ENCODE measurements at places on chromosomes 7 and 10.

- DNase-seq: no peak
Measured at GRCh38 chr7:14687777-14688176, 214.8 kb downstream of the DGKB start.

DNA sequence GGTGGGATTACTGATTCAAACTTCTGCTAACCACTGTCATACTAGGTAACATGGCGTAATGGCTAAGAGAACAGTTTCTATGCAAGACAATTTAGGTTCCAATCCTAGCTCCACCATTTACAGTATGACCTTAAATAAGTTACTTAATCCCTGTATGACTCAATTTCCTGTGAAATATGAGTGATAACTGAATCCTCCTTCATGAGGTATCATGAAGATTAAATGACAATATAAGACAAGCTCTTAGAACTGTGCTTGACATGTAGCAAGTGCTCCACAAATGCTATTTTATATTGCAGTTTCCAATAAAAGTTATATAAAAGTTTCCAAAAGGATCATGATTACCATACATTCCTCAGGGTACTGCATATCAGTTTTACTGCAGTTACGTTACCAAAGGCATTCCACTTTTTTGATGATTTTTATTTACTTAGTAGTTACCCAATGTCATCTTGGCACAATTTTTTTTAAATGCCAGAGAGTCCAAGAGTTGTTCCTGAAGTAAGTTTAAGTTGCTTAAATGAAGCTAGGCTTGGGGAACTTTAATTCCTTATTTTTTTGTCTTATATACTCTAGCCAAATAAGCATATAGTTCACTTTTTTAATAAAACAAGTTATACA, 7.1 kb downstream of the DOCK4 start:
- DNase-seq: no peak

GRCh38 chr10:31864834-31865518, 63.7 kb downstream of the ARHGAP12 start:
- no peak for DNase-seq

- DNase-seq: no peak
Measured at GRCh38 chr7:71804256-71804655, 607.9 kb downstream of the CALN1 start.

DNA sequence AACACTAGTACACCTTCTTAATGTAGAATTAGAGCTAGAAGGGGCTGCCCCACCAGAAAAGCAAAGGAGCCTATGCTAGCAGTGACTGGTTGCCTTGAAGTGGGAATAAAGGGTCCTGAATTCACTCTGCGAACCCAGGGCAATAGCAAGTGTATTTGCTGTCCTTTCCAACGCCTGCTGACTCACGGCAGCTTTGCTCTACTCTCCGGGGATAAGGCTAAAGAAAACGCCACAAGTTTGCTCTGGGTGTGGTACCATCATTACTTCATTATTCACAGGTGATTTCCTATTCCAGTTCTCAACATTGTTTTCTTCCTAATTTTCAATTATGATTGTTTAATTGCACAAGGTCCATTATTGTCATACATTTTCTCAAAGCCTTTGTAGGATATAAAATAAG, 220.5 kb upstream of the AOAH start:
- no peak for DNase-seq

DNA sequence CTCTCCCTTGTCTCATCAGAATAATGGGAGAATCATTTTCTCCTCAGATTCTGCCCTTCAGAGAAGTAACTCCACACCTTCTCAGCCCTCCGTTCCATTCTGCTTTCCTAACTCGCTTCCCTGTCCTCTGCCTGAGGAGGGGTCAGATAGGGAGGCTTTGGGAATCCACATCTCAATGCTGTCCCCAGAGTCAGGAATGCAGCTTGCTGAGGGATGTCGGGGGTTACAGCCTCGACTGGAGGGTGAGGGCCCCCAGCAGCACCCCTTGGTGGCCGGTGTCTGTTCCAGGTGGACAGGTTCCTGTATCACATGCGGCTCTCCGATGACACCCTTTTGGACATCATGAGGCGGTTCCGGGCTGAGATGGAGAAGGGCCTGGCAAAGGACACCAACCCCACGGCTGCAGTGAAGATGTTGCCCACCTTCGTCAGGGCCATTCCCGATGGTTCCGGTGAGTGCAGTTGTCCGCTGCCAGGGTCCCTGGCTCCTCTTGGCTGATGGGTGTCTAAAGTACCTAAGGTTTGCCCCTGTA, 6.9 kb downstream of the HKDC1 start:
- no peak for DNase-seq

DNA sequence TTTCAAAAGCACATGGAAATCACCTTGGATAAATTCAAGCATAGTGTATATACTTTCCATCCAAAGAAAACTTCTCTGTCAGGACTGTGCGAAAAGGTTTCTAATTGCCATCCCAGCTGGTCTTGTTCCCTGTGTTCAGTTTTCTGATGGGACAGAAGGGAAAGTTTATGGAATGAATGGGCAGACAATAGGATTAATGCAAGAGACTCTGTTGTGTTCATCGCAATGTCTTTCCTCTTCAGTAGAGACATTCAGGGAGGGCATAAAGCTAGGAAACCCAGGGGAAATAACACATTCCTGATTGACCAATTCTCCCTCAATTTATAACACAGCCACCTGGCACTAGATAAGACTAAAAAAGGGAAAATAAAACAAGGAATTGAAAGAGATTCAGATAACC, 78.9 kb downstream of the CACNA2D1 start:
- DNase-seq: no peak

GRCh38 chr7:34158368-34159153, 253.2 kb downstream of the BMPER start:
- no peak for DNase-seq

DNA sequence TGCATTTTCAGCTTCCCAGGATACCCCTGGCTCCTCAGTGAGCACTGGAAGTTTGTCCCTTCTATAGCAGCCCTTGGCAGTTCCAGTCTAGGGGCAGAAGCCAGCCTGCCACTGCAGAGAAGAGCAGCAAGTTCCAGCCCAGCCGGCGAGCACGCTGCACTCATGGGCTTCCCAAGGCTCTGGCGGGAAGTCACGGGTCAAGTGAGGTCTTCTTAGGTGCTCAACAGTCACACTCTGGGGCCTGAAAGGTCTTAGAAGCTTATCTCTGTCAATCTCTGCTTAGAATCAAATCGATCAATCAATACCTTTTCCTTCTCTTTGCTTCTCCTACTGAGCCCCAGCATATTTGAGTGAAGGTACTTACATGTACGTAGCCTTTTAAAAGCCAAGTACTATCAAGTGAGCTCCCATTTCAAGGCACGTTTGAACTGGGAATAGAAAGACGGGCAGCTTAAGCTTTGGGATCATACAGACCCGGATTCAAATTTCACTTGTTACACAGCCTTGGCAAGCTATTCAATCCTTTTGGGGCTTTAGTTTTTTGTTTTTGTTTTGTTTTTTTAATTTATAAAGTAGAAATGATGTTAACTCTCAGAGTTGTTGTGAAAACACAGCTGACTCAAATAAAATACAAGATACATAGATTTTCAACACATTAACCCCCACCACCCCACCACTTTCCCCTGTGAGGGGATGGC, 152.6 kb upstream of the KLF14 start:
- no peak for DNase-seq

GRCh38 chr10:667096-667495, 22.4 kb downstream of the DIP2C start:
- no peak for DNase-seq

- peak; percentile 85 for DNase-seq
Measured at GRCh38 chr7:100583132-100584053, 2.5 kb downstream of the LRCH4 start.

- DNase-seq: no peak
Measured at GRCh38 chr7:42244828-42245227, 7.8 kb upstream of the GLI3 start.

DNA sequence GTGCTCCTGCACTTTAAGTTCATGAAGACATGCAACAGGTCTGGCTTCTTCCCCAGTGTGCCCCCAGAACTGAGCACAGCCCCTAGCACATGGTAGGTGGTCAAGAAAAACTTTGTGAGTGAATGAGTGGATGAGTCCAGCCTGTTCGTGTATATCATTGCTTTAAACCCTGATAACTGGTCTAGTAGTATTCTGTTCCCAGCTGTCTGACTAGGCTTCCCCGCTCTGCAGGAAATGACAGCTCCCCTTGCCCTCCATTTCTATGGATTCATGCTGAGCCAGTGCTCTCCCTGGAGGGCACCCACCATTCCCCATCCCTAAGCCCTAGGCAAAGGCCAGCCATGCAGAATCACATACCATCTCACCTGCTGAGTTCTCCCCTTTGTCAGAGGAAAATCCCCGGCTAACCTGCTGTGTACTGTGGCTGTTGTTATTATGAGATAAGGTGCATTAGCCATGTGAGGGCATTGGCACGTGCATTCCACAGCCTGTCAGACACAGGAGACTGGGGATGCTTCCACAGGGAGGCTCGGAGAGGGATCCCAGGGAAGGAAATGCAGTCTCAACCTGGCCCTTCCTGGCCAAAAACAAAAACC, 698.9 kb downstream of the GRID1 start:
- DNase-seq: no peak

- DNase-seq: no peak
Measured at GRCh38 chr10:109474812-109475211, 448.5 kb downstream of the XPNPEP1 start.

DNA sequence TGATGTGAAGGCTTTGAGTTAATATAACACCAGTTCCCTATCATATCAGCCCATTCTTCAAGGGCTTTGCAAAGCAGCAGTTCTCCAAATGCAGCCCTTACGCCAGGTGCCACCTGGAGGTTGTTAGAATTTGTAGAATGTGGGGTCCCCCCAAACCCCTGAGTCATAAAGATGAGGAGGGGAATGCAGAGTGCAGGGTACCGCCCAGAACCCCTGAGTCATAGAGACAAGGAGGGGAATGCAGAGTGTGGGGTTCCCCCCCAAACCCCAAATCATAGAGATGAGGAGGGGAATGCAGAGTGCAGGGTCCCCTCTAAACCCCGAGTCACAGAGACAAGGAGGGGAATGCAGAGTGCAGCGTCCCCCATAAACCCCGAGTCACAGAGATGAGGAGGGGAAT, 605.8 kb downstream of the PTPRN2 start:
- DNase-seq: no peak

GRCh38 chr7:74039337-74039736, 11.4 kb downstream of the ELN start:
- no peak for DNase-seq

GRCh38 chr7:66626331-66626934, 2.2 kb upstream of the KCTD7 start:
- no peak for DNase-seq

DNA sequence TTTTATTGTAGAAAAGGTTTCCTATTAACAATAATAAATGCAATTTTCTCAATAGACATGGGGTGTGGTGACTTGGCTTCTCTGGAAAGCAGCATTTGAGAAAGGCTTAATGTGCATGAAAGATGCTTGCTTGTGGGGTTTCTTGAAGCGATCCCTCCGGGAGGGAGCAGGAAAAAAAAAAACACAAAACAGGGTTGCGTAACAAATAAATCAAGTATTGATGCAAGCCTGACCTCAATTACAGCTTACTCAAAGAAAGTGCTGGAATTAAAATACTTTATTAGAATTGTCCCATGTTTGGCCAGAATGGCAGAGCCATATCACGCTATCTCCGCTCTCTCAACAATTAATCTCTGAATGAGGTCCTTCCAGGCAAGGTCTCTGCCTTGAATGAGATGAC, 1612.5 kb downstream of the REEP3 start:
- DNase-seq: no peak

- no peak for DNase-seq
Measured at GRCh38 chr10:79314761-79315601, 32.3 kb upstream of the PPIF start.

GRCh38 chr10:26391701-26392695, 46.1 kb upstream of the APBB1IP start:
- DNase-seq: peak; percentile 35

DNA sequence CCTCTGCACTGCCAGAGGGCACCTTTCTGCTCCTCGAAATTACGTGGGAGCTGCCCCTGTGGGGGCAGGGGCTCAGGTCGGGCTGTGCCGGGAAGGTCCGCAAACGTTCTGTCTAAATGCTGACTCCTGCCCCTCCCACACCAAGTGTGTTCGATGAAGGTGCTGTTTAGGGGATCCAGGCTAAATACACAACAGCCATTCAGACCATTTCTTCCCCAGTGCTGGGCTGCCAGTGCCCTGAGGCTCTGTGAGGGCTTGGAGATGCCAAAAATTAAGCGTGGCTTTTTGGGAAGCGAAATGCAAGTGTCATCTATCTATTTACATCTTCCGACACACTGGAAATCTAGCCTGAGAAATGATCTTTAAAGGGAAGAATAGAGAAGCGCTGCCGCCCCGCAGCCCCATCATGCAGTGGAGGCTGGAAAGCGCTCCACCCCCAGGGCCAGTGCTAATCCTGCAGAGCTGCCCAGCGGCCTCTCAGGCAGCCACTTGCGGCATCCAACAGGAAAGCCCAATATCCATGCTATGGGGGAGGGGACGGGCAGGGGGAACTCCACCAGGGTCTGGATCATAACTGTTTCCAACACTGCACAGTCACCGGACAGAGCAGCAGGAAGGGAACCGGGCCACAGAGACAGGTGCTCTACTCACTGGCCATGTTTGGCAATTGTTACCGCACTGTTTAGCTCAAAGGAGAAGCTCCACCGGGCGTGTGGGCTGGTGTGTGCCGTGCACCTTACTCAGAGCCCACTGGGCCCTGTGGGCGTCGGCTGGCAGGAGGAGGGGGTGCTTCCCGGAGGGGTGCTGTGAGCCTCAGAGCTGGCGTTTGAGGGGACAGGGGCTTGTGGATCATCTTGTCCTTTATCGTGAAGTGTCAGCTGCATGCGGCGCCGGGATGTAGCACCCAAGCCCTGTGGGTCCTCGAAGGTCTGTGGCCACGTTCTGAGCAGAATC, 205.5 kb downstream of the DNAJB6 start:
- no peak for DNase-seq

DNA sequence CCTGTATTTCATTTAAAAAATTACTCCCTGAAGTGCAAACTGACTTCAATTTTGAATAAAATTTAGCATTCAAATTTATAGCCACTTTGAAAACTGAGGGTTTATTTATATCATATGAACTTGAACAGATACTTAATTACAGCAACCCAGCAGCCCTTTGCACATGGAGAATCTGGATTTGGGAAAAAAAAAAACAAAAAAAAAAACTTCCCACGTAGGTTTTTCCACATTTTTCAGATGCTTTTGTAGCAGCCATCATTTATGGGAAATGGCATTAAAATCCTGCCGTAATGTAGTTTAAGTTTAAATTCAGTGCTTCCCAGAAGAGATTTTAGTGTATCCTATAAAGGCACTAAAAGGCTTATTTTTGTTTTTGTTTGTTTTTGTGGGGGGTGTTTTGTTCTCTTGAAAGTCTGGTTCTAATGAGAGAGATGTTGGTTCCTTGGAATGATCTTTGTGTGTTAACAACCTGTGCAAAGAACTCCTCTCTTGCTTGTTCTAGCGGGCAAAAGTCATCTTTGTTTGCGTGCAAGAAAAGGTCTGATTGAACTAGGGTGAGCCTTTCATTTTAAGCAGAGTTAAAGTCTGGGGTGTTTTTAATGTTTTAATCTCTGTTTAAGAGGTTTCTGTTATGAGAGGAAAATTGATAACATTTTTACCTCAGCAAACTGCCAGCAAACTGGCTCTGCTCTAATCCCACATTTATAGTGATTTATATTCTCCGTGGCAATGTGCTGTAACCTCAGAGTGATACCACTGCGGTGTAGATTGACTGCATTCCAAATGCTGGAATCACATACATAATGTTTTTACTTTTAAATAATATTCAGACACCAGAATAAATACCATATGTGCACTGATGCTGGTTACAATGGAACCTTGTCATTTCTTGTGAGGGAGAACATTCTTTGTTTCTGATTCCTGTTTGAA, 105.5 kb downstream of the WNT2 start:
- DNase-seq: no peak
